ENCODE measurements at places on chromosomes 6 and 20.

GRCh38 chr6:156864557-156864956 is 87.4 kb downstream of the ARID1B start:
- no peak for DNase-seq

DNA sequence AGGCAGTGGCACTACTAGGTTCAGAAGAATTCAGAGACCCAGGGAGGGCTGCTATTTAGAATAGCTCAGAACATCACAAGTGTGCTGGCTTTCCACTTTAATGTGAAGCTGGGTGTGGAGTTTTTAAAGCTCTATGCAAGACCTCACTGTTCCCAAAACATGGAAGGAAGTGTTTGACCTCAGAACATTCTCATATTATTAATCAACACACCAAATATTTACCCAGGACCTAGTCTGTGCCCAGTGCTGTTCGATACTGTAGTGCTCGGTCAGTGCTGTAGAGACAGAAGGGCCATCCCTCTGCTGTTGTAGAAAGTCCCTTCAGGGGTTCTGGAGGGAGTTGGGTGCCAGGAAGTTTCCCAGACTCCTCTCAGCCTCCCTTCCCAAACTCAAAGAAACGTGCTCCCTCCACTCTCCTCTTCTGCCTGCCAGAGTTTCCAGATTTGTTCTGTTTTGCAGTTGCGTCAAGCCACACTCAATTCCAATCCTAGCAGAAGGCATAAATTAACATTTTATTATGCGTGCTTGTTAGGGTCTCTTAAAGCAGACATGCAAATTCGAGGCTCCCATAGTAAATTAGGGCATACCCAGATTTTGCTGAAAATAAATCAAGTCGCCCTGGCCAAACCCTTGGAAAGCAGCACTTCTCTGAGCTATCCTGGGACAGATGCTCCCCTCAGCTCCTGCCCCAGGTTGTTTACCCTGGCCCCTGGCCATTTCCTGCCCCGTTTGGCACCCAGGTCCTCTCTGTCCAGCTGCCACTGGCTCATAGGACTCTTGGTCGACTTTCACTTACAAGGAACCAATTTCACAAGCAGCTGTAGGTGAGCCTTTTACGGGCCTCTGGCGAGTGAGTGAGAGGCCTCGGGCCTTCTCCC is 248.6 kb downstream of the HIVEP2 start:
- no peak for DNase-seq

- DNase-seq, result no peak
These were observed 459.9 kb downstream of the BCKDHB start for GRCh38 chr6:80566361-80566760.

DNA sequence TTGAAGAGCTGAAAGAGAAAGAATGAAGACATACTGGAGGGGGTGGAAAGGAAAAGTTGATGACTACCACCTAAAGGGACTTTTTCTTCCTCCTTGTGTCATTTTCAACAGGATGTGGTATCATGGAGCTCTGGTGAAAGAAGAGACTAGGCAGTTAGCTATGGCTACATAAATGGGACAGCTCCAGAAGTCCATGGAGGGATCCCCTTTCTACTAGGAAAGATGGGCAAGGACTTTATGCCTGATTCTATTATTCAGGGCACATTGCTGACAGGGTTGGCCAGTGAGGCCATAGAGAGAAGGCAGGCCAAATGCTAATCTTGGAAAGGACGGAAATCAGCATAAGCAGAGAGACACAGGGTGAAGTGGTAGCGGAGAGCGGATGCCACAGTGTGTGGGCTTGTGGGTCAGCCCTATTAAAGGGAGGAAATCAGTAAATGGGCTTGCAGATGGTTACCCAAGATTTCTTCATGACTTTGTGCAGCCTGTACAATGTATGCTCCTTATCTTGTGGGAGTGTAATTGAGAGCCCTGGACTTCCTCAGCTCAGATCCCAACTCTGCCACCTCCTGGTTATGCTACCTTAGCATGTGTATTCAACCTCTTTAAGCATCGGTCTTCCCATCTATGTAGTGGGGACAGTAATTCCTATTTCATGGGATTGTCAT is 77.4 kb upstream of the TMEM170B start:
- DNase-seq, result no peak

DNA sequence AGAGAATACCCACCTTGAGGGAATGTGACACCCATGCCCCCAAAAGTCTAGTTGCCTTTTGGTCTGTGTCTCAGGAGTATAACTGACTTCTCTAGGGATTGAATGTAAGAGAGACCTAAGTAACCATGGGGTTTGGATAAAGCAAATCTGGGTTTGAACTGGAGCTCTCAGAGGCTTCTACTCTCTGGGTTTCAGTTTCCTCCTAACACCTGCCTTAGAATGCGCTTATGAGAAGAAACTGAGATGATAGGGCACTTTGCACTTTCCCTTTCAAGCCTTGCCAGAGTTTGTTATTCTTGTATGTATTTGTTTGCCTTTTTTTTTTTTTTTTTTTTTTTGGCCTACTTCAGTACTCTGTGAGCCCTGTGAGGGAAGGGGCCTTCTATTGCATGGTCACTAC is 19.4 kb downstream of the SDHAF4 start:
- no peak for DNase-seq

DNA sequence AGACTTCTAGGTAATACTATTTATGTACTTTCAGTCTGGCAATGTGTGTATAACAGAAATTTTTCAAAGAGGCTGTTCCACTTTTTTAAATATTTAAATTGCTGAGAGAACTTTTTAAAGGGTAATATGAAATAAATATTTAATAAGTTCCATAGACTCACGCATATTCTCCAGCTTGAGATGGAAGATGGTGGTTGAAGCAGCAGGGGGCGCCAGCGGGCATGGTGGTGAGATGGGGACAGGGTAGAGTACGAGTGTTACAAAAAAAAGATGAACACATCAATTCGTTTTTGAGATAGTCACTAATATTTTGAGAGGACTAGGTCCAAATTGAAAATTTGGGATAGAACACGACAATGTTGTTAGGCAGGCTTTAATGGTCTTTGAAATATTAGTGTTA is 68.4 kb downstream of the RSPO3 start:
- no peak for DNase-seq

DNA sequence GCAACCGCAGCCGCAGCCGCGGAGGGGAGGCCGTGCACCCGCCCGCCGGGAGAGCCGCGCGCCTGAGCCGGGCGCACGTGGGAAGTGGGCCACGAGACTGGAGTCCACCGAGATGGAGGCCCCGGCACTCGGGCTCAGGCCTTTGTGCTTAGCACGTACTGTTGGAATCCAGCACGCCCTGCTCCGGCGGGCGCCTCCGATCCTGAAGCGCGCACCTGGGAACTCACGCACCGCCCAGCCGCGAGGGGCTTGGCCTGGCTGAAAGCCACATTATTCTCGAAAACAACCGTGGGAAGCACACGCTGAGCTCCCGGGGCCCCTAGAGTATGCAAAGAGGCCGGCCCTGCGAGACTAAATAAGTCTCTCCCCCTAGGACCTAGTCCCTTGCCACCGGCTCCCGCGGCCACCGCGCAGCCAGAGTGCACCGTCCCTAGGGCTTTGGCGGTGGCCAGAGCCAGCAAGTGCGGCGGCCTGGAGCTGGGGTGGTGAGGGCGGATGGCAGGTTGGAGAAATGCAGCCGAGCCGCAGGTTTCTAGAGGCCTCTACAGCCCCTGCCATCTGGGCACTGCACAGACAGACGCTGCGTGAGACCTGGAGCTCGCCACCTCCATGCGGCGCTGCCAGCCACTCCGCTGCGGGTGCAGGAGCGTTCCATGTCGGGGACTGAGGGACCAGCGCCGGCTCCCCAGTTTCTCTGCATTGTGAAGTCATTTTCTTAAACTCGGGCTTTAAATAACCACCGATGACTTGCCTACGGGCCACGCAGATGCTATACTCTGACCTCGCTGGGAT is 42.0 kb upstream of the LY86 start:
- DNase-seq, result peak; percentile 30

DNA sequence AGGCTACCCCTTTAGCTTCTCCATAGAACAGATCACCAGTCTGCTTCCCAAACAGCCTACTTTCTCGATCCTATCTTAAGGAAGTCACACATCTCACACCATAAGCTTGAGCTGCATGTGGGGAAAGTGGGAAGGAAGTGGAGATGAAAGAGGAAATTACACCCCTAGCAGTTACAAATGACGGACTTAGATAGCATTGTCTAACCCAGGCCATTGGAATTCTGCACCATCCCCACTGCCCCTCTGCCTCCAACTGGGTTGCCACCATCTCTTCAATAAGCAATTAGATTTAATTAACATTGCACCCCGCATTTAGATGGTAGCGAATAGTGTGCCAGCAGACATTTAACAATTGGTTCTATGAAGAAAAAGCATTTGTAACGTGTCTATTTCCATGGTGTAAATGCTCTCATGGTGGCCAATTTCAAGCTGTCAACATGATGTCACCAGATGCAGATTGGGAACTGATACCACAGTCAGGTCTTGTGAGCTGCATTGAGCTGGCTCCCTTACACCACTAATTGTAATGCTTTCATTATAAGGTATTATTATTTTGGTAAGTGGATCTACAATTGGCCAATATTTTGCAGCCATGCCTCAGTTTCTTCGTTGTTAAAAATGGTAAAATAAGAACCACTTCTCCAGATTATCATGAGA is 124.7 kb downstream of the CD24 start:
- no peak for DNase-seq

- no peak for DNase-seq
These were observed 55.8 kb downstream of the FOXO3 start for GRCh38 chr6:108616544-108616943.

Measured in NT2/D1 (cell line).